Endothelial cell of umbilical vein (primary cell): ENCODE measurements at places on chromosomes 3 and 15.

- H3K27ac ChIP-seq: no peak overlapping the region
- H3K27me3 ChIP-seq: no peaks in the 10 kb centered on the region
- H3K36me3 ChIP-seq: no peaks in the 10 kb centered on the region
- no peak for DNase-seq
- H3K4me1 ChIP-seq: no peaks in the 10 kb centered on the region
- no peak overlapping the region for H3K4me3 ChIP-seq
These were observed 15.7 kb downstream of the C3orf33 start for GRCh38 chr3:155790272-155790925.

DNA sequence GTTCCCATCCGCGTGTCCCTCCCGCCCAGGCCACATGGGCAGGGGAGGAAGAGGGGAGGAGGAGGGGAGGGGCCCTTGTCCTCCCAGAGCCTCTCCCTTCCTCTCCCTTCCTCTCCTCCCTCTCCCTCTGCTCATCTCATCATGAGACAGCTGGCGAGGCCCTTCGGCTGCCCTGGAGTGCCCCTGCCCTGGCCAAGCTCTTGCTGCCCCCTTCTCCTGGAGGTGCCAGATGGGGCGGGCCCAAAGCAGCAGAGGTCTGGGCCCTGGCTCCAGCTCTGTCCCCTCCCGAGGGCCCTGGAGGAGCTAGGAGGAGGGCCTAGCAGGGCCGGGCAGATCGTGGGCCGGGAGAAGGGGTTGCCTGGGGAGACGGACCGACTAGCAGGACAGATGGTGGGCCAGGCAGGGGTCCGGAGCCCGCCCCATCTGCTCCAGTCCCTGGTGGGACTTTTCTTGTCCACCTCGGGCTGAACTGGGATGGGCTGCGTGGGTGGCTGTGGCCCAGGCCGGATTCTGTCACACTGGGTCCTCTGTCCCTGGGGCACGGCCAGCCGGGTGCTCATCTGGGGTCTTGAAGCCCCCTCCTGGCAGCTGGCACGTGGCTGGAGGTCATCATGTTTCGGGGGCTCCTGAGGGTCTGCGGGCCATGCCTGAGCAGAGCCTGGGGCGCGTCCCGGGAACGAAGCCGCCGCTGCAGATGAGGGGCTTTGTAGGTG, 183.4 kb downstream of the GOLGA6L6 start:
- DNase-seq: no peak
- no peaks in the 10 kb centered on the region for H3K4me1 ChIP-seq
- no peaks in the 10 kb centered on the region for H3K27me3 ChIP-seq
- no peak overlapping the region for H3K4me3 ChIP-seq

- no peaks in the 10 kb centered on the region for H3K36me3 ChIP-seq
- no peaks in the 10 kb centered on the region for H3K4me1 ChIP-seq
- H3K4me3 ChIP-seq: no peak overlapping the region
- H3K27ac ChIP-seq: no peak overlapping the region
These were observed 47.7 kb upstream of the INSYN1 start for GRCh38 chr15:73800662-73801345.

DNA sequence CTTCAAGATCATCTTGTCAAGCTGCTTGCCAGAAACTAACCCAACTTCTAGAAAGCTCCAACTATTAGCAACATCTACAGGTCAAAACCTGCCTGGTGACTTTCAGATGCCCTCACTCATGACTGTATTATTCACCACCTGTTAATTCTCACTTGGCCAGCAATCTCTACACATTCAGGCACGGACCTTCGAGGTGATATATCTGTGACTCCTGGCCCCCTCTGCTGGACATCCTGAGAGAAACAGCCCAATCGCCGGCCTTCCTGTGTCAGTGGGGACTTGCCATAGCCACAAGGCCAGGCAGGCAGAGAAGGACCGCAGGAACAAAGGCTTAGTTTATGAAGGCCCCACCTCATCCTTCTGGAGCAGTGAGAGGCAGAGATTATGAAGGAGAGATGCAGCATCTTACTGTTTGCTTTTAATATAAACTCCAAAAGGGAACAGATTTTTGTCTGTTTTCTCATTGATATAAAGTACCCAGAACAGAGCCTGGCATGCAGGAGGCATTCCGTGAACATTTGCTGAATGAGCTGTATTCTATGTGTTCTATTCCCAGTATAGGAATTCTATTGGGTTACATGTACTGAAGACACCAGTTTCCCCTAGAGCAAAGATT, 24.4 kb upstream of the OCA2 start:
- H3K27me3 ChIP-seq: no peaks in the 10 kb centered on the region
- no peaks in the 10 kb centered on the region for H3K4me1 ChIP-seq
- no peak overlapping the region for H3K27ac ChIP-seq
- peak; percentile 75 for DNase-seq
- H3K4me3 ChIP-seq: no peak overlapping the region

GRCh38 chr3:89690646-89691045, 583.2 kb downstream of the EPHA3 start:
- no peak overlapping the region for H3K27ac ChIP-seq
- no peak overlapping the region for H3K4me3 ChIP-seq
- H3K4me1 ChIP-seq: no peaks in the 10 kb centered on the region
- no peaks in the 10 kb centered on the region for H3K27me3 ChIP-seq
- no peaks in the 10 kb centered on the region for H3K36me3 ChIP-seq

- peaks cover 4% of the 10 kb centered on the region for H3K4me1 ChIP-seq
- no peaks in the 10 kb centered on the region for H3K36me3 ChIP-seq
- no peak overlapping the region for H3K27ac ChIP-seq
- DNase-seq: no peak
- no peak overlapping the region for H3K4me3 ChIP-seq
- no peaks in the 10 kb centered on the region for H3K27me3 ChIP-seq
These were observed 5.9 kb downstream of the CMC1 start for GRCh38 chr3:28247286-28247685.

- no peaks in the 10 kb centered on the region for H3K27me3 ChIP-seq
- DNase-seq: peak; percentile 70
- H3K4me3 ChIP-seq: no peak overlapping the region
- H3K36me3 ChIP-seq: no peaks in the 10 kb centered on the region
These were observed 177.5 kb downstream of the RORA start for GRCh38 chr15:61051569-61052031.

- DNase-seq: no peak
- H3K4me1 ChIP-seq: no peaks in the 10 kb centered on the region
- no peak overlapping the region for H3K27ac ChIP-seq
- no peaks in the 10 kb centered on the region for H3K36me3 ChIP-seq
- H3K27me3 ChIP-seq: no peaks in the 10 kb centered on the region
These were observed 215.2 kb upstream of the SGO1 start for GRCh38 chr3:20401253-20401652.

- H3K4me3 ChIP-seq: no peak overlapping the region
- no peaks in the 10 kb centered on the region for H3K36me3 ChIP-seq
- no peak overlapping the region for H3K27ac ChIP-seq
- H3K4me1 ChIP-seq: no peaks in the 10 kb centered on the region
These were observed 548.3 kb downstream of the NLGN1 start for GRCh38 chr3:173945806-173946205.

GRCh38 chr3:122488262-122488973, 26.3 kb downstream of the KPNA1 start:
- peaks cover 7% of the 10 kb centered on the region for H3K4me1 ChIP-seq
- no peak overlapping the region for H3K4me3 ChIP-seq
- no peak overlapping the region for H3K27ac ChIP-seq
- no peaks in the 10 kb centered on the region for H3K27me3 ChIP-seq
- H3K36me3 ChIP-seq: no peaks in the 10 kb centered on the region

DNA sequence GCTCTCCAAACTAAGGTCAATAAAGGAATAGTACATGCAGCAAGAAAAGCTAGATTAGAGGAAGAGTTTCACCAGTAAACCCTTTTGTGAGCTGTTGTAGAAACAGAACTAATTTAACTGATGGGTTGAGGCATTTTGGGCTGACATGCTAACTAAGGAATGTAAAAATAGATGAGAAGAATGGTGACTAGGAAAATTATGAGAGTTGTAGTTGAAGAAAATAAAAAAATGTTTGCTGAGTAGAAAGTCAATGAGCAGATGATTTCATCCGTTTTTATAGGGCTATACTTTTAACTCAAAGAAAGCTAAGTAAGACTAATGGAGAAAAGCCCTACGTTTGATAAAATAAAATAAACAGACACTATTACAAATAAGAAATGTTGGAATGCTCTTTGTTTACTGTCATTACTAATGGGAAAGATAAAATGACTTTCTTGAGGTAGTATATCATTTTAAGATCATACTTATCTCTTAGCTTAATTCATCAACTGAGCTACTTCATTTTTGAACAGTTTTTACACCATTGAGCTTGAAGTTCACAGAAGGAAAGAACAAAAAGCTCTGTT, 209.4 kb upstream of the DPH6 start:
- DNase-seq: no peak
- no peak overlapping the region for H3K27ac ChIP-seq
- H3K4me1 ChIP-seq: peaks cover 3% of the 10 kb centered on the region
- H3K36me3 ChIP-seq: no peaks in the 10 kb centered on the region
- H3K4me3 ChIP-seq: no peak overlapping the region
- no peaks in the 10 kb centered on the region for H3K27me3 ChIP-seq

DNA sequence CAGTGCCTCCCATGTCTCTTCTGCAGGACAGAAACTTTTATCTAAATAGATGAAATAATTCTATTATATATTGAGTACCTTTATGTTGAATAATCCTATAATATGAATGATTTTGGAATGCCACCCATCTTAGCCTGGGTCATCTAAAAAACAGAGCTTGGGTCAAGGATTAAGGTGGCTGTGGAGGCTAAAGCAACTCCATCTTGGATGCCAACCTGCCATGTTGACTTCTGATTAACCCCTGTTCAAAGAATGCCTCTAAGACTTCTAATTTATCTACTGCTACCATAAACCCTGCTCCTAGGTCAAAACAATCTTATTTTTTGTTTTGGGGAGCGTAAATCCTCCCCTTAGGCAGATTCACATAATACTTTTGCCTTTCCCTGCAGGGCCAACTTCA, 31.5 kb upstream of the C15orf39 start:
- H3K36me3 ChIP-seq: no peaks in the 10 kb centered on the region
- H3K4me3 ChIP-seq: no peak overlapping the region
- H3K27me3 ChIP-seq: no peaks in the 10 kb centered on the region
- H3K27ac ChIP-seq: no peak overlapping the region
- no peak for DNase-seq

- no peak overlapping the region for H3K4me3 ChIP-seq
- no peak for DNase-seq
- no peaks in the 10 kb centered on the region for H3K4me1 ChIP-seq
- H3K27ac ChIP-seq: no peak overlapping the region
- no peaks in the 10 kb centered on the region for H3K27me3 ChIP-seq
- no peaks in the 10 kb centered on the region for H3K36me3 ChIP-seq
These were observed 10.1 kb downstream of the CIDEC start for GRCh38 chr3:9869955-9870354.

DNA sequence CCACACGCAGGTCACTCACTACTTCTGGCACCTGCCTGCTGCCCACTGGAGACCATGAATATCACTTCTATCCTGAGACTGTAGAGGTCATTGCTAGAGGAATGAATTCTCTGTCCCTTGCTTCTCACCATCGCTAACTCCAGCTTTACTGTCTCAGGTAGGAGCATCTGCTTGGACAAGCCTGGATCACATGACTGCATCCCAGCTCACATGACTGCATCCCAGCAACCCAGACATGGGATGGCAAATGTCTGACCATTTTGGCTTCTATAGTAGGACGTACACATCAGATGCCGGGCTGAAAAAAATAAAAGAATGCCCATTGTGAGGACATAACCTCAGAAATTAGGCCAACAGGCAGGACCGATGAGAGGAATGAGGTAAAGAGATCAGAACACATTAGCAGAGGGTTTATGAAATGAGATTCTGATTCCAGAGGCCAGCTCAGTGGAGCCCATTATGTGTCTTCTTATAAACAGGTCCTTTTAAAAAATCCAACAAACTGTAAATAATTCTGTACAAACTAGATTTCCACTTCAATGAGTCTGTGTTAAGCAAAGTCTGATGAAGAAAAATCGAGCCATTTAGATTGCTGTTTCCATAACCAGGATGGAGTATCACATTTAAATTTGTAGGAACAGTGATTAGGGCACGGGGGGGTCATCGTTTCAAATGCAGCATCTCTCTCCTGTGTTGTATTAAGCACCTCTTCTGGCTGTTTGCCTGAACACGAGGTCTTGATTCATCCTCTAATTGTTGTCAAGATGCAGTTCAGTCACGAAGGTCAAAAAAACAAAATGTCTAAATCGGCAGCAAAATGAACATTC, 126.7 kb downstream of the MTHFS start:
- H3K4me1 ChIP-seq: no peaks in the 10 kb centered on the region
- H3K4me3 ChIP-seq: no peak overlapping the region
- no peaks in the 10 kb centered on the region for H3K36me3 ChIP-seq
- no peak for DNase-seq
- no peaks in the 10 kb centered on the region for H3K27me3 ChIP-seq

- peaks cover 2% of the 10 kb centered on the region for H3K27me3 ChIP-seq
- no peak overlapping the region for H3K4me3 ChIP-seq
- no peak overlapping the region for H3K27ac ChIP-seq
These were observed 40.8 kb upstream of the PROK2 start for GRCh38 chr3:71825551-71826283.

DNA sequence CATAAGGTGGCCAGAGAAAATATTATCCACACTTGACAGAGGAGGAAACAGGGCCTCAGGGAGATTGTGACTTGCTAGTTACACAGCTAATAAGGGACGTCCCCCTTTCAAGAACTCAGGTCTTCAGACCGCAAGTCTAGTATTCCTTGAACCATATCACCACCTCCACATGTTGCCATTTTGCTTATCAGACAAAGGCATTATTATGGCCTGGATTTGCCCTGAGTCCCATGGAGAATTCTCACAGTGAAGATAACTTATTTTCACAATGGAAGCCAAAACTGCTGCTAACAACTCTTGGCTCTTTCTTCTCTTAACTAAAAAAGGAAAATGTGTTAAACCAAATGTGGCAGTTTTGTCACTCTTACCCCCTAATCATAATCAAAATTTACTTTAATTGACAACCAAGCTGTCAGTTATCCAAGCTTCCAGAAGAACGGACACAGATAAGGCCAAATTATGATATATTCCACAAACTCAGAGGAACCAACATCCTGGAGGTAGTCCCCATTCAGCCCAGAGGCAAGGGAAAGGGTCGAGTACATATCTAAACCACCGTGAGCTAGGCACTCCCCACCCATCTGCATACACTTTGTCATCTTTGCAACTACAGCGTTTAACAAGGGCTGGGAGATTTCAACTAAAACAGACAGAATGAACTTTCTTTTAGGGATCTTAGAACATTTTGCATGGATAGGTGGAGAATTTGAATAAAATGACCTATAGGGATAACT, 63.6 kb upstream of the THBS1 start:
- no peak for DNase-seq
- no peaks in the 10 kb centered on the region for H3K36me3 ChIP-seq
- no peaks in the 10 kb centered on the region for H3K27me3 ChIP-seq
- no peak overlapping the region for H3K27ac ChIP-seq

- no peaks in the 10 kb centered on the region for H3K27me3 ChIP-seq
- no peak overlapping the region for H3K4me3 ChIP-seq
- peaks cover 22% of the 10 kb centered on the region for H3K4me1 ChIP-seq
- no peak for DNase-seq
- no peak overlapping the region for H3K27ac ChIP-seq
These were observed 446.2 kb upstream of the NR2F2 start for GRCh38 chr15:95884276-95884675.

DNA sequence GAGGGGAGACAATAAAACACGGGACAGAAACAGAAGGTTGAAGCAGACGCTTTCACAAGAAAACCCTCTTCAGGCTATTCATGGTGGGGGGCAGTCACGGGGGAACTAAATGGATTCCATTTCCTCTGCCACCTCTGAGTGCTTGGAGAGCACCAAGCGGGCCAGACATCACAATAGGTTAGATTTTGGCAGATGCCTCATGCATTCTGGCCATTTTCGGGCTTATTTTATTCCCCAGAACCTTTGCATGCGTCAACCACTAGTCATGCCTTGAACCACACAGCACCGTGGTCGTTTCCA, 82.2 kb downstream of the RORA start:
- no peak overlapping the region for H3K4me3 ChIP-seq
- DNase-seq: no peak
- H3K36me3 ChIP-seq: no peaks in the 10 kb centered on the region
- H3K27ac ChIP-seq: no peak overlapping the region
- H3K27me3 ChIP-seq: peaks cover 5% of the 10 kb centered on the region
